Stimulated activated CD4-positive, alpha-beta T cell treated with anti-CD3 and anti-CD28 coated beads, Interleukin-4, amount 100 ng/mL, for 24 hours (primary cell): ENCODE measurements at places on chromosomes 3 and 15.

DNA sequence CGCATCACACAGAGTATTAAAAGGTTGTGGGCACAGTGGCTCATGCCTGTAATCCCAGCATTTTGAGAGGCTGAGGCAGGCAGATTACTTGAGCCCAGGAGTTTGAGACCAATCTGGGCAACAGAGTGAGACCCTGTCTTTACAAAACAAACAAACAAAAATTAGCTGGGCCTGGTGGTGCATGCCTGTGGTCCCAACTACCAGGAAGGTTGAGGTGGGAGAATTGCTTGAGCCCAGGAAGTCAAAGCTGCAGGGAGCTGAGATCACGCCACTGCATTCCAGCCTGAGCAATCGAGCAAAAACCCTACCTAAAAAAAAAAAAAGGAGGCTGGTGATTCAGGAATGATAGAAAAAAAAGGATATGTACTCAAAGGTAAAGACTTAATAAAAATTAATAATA lies 28.2 kb upstream of the ST6GAL1 start:
- DNase-seq = no peak

- DNase-seq = no peak
These were observed 251.0 kb upstream of the TLE3 start for GRCh38 chr15:70348581-70349344.

DNA sequence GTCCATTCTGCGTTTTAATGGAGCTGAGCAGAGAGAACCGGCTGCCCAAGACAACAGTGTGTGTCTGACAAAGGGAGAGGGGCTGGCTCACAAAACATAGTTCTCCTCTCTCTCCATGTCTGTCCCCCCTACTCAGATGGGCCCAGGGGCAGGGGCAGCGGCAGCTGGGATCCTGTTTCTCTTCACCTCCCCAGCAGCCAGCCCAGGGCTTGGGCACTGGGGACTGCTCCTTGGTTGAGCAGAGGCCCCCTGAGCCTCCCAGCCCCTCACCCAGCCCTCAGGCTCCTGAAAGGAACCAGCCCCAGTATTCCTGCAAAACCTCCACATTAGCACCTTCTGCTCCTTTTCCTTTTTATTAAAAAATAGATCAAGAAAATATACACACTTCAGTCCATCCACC lies 17.8 kb downstream of the TPRA1 start:
- DNase-seq = no peak

DNA sequence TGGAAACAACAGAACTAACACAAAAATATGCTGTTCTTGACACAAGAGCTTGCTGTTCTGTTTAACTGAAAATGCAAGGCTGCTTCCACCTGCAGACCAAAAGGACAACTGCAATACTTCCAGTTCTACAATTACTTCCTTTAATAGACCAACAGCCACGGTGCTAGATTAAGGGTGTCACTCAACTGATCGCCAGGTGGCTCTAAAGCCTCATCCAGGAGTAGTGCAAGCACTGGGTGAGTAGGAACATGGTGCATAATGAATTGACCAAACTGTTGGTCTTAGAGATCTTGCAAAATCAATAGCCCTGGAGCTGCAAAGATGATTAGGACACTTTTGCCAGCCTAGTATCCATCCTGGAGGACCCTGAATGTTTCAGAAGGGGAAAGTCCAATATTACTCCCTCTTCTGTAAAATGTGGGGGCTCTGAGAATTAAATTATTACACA lies 3.6 kb upstream of the CLDN16 start:
- DNase-seq = no peak

- no peak for DNase-seq
These were observed 766.4 kb downstream of the AGBL1 start for GRCh38 chr15:86846036-86846435.

- DNase-seq = no peak
These were observed 39.3 kb downstream of the KLHL25 start for GRCh38 chr15:85755471-85755870.

GRCh38 chr3:187987187-187987586 lies 166.8 kb upstream of the LPP start:
- DNase-seq = no peak

- no peak for DNase-seq
These were observed 77.9 kb upstream of the TSC22D2 start for GRCh38 chr3:150330174-150330573.

GRCh38 chr3:171811295-171811912 lies 1.1 kb upstream of the PLD1 start:
- DNase-seq = no peak

DNA sequence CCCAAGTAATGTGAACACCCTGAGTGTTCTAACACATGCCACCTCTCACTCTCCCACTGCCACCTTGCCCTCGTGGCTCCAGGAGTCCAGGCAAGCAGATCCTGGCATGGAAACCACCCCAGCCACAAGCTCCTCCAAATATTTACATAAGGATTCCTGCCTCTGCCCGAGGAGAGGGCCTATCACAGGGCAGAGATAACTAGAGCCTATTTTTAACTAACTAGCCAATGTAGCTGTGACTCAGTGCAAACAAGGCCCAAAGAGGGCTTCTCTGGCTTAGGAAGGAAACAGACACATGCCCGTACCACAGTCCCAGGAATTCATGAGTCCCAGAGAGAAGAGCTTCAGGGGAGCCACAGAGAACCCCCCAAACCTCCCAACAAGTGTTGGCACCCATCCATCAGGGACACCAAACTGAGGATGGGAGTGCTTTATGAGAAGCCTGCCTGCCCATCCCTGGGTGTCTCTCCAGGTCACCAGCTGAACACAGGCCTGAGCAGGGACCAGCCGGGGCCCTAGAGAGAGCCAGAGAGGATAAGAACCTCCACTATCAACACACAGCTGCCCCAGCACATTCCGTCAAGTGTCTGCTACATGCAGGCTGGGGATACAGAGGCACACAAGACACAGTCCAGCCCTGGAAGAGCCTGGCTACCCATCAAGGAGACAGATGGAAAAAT lies 9.2 kb downstream of the FYCO1 start:
- no peak for DNase-seq

GRCh38 chr15:70014860-70015490 lies 82.7 kb downstream of the TLE3 start:
- DNase-seq = no peak

DNA sequence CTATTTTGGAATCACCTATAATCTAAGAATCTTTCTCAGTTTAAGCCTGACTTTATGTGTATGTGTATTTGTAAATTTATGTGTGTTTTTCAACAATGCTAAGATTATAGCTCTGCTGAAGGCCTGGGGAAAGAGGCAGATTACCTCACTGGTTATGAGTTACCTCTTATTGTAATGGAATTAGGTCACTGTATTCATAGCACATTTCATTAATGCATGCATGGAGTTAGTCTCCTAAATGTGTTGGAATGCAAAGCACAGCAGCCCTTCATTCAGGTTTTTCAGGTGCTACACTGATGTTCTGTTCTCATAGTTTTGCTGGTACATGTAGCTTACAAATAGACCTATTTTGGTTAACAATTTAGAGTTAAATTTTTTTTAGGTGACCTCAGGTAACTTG lies 9.5 kb downstream of the GPR87 start:
- no peak for DNase-seq
